Cardiac septum (tissue), 1 donor: ENCODE measurements at places on chromosomes 4 and X. TPM values are rescaled to one million over a fixed set of nuclear protein-coding genes. Genes with fewer than 3 reads are reported as not detected.

- DNase-seq, result no peak
These were observed 58.1 kb downstream of the DCHS2 start for GRCh38 chr4:154433543-154433942.

DNA sequence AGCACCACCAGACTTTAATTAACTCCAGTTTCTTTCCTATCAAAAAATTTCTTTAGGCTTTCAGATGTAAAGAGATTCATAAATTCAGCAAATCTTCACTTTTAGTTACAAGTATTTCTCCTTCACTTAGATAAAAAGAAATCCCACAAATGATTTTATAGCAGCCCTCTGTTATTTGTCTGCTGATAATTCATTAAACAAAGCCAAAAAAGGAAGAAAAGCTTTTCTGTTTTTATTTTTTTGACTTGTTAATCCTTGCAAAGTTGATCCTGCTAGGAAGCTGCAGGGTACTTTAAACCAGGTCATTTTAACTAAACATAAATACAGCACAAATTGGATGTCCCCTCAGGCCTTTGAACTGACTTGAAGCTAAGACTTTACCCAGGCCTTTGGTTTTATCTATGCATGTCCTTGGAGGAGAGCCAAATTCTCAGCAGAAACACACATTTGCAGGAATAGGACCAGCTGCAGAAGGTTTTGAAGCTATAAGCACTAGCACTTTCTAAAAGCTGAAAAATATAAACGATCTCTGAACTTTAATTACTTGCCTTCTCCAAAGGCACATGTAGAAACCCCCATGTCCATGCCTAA is 57.5 kb downstream of the PCDH18 start:
- DNase-seq, result no peak

DNA sequence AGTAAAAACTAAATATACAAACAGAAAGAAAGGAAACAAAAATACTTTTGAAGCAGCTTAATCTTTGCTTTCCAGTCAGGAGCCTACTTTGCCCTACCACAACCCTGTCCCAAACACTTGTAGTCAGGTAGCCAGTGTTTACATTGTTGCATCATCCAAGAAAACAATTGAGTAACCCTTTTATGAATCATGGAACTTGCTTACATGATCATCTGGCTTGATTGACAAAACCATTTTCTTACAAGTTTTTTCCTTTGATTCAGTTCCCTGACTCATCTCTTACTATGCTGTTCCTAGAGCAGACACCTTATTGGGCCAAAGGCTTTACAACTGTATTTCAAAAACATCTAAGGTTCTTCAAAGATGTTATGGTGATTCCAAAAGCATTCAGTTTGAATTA is 740.1 kb downstream of the KLHL13 start:
- DNase-seq, result no peak

GRCh38 chr4:149008415-149009025 is 566.3 kb upstream of the NR3C2 start:
- DNase-seq, result no peak

DNA sequence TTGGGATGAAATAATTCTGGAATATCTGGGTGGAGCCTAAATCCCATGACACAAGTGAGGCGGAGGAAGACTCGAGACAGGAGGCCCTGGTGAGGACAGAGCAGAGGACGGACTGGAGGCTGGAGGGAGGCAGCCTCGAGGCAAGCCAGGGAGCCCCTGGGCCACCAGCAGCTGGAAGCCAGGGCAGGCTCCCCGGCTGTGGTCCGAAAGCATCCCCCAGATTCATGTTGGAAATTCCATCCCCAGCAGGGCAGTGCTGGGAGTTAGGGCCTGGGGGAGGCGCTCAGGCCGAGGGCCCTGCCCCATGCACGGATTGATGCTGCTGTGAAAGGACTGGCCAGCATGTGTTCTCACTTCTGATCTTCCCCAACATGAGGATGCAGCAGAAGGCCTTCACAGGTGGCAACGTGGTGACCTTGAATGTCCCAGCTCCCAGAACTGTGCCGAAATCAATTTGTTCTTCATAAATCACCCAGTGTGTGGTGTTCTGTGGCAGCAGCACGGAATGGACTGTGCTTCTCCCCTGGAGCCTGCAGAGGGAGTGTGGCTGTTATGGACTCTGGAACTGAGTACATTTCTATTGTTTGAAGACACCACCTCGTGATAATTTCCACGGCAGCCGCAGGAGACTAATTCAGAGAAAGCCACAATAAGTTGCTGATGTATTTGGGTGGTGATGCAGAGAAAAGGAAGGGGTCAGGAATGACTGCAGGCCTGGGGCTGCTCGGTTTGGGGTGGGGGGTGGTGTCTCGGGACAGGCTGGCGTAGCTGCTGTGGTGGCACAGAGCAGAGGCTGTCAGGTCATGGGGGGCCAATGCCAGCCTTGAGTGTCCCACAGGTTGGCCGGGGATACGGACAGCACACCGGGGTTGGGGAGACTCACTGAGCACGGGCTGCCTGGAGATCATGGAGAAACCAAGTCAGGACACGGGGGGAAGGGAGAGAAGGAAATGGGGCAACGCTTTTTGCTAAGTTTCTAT is 56.9 kb downstream of the PCGF3 start:
- DNase-seq, result no peak

- DNase-seq, result no peak
These were observed 38.2 kb upstream of the BMP2K start for GRCh38 chr4:78737973-78738372.

DNA sequence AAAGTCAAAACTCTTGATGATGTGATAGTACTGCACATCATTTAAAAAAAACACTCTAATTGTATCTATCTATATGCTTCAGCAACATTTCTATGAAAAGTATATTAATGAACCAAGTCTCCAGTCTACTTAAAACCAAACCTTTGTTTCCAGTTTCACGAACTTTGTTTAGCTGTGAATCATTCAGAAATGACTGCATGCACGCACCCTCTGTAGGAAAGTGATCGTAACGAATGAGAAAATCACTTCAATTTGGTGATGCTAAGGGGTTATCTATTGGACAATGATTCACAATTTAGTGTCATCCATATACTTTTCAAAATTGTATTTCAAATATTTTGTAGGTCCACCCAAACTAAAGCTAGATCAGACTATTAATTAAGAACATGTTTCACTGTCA is 157.6 kb downstream of the KLHL13 start:
- no peak for DNase-seq

- no peak for DNase-seq
These were observed 7.8 kb upstream of the CNGA2 start for GRCh38 chrX:151726751-151727150.

DNA sequence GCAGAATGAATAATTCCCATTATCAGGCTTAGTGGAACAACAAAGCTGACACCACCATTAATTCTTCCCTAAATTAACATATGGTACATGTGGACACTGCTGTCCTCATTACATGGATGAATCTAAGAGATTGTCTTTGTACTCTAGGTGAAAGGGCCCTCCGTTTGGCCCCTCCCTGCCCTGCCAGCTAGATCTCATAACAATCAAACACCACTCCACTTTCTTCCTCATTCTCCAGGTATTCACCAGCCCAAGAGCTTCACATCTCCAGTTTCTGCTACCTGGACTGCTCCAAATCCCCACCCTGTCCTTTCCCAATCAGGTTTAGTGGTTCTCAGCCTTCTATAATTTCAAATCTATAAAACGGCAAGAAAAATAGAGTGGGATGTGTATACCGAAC is 3.8 kb downstream of the HSD17B11 start:
- no peak for DNase-seq

DNA sequence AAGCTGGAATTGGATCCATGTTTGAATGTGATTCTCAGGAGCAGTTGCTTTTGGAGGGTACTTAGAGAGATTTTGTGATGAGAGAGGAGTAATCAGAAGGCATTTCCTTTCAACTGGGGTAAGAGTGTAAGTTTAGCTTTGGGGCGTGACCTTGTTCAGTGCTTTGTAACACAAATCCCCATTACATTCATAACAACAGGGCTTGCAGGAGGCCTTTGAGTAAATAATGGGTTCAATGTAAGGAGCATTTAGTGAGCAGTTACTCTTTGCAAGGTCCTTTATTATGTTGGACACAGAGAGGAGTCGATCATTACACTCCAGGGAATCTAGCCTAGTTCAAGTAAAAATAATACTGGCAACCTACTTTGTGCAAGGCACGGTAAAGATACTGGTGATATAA is 74.0 kb upstream of the AFF2 start:
- no peak for DNase-seq

DNA sequence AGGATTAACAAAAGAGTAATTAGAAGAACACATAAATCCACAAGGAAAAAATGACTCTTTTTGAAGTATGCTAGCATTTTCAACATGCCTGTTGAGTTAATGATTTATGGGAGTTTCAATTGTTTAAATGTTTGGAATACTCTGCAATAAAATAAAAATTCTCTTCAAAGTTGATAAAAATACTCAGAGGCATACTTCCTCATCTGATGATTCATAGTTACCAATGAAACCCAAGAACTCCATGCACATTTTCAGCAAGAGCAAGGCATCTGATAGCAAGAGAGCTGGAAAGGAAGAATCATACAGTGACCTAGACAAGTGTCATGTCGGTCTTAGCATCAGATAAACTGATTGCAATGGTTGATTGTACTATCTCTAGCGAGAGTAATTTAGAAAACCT is 443.7 kb upstream of the ATOH1 start:
- DNase-seq, result no peak

GRCh38 chr4:81684352-81684751 is 212.6 kb upstream of the RASGEF1B start:
- no peak for DNase-seq

GRCh38 chr4:36758312-36759178 is 477.1 kb downstream of the DTHD1 start:
- DNase-seq, result no peak

DNA sequence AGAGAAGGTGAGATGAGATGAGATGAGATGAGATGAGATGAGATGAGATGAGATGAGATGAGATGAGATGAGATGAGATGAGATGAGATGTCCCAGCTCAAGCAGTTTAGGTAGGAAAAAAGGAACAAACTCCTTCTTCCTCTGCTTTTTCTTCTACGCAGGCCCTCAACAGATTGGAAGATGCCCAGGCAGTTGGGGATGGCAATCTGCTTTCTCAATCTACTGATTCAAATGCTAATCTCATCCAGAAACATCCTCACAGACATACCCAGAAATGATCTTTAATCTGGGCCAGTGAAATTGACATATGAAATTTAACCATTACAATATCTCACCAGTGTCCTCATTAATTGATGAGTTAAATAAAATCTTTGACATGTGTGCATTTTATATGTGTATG is 370.3 kb upstream of the SLC7A11 start:
- DNase-seq, result no peak

Gene ZNF157
- total RNA-seq, result 0.11 TPM

Gene TMEM271
- not detected for total RNA-seq

Gene DCHS2
- total RNA-seq, result not detected

Gene ZCCHC18
- total RNA-seq, result 3.7 TPM

Gene TMSB15C
- 0.24 TPM for total RNA-seq

Gene COL4A6
- total RNA-seq, result 6.1 TPM
